ENCODE measurements at places on chromosomes 1 and 21. TPM values are rescaled to one million over a fixed set of nuclear protein-coding genes. Genes with fewer than 3 reads are reported as not detected.

- DNase-seq, result peak; percentile 76
Observed at GRCh38 chr1:8463144-8463927, 145.4 kb downstream of the SLC45A1 start.

- DNase-seq, result peak; percentile 40
Observed at GRCh38 chr21:37087188-37087587, 14.1 kb downstream of the TTC3 start.

DNA sequence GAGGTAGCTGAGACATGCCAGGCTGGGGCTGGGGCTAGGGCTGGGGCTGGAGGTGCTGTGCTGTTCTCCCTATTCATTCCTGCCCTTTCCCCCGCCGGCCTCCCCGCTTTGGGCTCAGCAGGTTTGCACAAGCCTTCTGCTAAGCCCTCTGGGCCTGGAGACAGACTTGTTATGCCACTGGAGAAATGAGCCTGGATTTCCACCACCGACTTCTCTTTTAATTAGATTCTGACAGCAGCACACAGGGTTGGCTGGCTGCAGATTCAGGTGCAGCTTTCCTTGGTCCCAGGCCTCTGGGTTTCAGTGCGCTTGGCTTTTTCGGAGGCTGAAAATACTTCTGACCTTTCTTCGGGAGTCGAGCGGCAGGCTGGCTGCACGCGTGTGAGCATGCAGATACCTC is 71.5 kb upstream of the ACTL8 start:
- no peak for DNase-seq

DNA sequence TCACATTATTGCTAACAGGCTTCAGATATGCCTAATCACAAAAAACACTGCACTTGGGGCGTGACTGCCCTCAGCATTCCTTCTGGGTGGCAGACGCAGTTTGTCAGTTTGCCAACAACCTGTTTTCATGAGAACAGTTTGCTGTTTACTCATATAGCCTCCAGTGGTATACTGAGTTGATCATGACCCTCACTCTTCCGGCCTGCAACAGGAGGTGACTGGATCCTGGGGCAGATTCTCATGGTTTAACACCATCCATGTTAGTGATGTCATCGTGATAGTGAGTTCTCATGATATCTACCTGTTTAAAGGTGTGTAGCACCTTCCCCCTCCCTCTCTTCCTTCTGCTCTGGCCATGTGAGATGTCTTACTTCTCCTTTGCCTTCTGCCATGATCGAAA is 555.2 kb downstream of the PLPP3 start:
- no peak for DNase-seq

DNA sequence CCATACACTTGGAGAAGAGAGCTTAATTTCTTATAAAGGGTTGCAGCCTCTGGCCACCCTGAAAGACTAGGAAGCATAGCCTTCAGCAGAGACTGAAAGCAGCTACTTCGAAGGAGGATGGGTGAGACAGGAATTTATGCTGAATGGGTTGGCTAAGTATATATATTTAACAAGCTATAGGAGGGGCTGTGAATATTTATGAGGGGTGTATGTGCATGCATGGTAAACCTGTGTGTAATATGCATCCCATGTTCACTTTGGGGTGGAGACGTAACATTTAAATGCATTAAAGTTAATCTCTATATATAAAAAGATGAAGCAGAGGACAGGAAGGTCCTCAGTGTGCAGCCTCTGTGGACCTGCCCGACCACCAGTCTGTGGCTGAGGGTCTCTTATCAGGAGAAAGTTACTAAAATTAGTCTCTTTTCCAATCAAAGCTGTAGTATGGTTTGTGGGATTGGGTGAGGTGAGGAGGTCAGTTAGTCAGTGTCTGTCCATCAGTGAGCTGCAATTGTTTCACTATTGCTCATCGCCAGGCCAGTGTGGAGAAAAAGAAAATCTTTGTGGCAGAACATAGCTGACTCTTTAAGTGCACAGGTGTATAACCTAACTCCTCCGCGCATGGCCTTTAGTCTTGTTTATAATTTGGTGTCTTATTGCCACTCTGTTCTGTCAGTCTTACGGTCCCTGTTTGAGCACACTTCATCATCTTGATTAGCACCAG is 35.4 kb upstream of the DSCAM start:
- DNase-seq, result no peak

DNA sequence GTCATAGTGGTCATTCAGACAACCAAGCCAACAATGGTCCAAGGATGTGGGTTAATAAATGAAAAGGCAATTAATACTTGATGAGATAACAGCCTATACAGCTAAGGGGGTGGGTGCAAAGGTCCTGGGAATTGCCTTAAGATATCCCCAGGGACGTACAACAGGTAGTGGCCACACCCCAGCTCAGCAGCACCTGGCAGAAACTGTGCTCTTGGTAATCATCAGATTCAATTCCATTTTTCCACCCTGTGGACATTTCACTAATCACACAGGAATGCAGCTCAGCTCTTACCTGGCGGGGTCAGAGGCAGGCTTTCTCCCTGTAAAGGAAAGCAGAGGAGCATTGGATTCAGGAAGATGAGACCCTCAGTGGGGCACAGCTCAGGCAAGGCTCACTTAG is 32.9 kb downstream of the FCRL5 start:
- no peak for DNase-seq

DNA sequence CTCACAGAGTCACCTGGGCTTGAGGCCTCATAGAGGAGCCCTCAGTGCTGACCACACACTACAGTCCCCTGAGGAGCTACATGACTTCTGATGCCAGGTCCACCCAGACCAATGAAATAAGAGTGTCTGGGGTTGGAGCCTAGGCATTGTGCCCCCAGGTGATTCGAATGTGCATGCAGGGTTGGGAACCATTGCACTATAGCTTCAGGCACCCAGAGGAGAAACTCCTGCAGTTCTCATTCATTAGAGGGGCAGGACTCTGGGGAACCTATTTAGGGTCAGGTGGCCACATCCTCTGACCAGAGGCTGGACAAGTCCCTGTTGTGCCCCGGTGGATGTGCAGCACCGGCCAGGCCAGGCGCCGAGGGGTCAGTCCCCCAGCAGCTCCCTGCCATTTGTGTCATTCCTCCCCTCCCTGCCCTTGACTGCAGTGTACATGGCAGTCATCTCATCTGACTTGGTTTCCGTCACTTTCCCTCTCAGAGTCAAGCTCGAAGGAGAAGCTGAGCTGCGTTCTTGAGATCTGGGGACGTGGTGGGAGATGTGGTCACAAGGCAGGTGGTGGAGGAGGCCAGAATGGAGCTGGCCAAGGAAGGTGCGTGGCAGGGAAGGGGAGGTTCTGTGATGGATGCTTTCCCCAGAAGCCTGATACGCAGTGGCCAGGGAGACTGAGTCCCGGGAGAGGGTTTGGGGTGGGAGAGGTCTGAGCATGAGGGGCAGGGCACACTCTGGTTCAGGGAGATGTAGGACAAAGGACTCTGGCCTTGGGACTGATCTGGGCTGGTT is 6.4 kb downstream of the CLDN19 start:
- DNase-seq, result no peak

GRCh38 chr1:153364766-153365666 is 7.4 kb downstream of the S100A9 start:
- DNase-seq, result no peak

- DNase-seq, result no peak
Observed at GRCh38 chr1:219444474-219444873, 168.4 kb downstream of the ZC3H11B start.

DNA sequence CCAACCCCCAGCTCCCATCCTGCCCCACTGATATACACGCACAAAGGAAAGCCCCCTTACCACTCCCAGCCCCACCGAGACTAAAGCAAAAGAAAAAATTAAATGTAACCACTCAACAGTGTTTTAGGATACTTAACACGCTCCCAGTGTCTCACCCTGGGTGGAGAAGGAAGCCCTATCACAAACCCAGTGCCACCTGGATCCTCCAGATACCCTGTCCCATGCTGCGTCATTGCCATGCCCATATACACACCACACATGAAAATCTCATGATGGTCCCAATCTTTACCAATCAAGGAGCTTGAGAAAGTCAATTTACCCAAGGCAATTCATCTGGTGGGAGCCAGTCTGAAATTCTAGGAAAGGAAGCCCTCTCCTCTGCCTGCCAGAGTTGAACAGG is 11.2 kb downstream of the KIAA1614 start:
- no peak for DNase-seq

GRCh38 chr1:98429965-98430443 is 231.5 kb upstream of the SNX7 start:
- DNase-seq, result peak; percentile 78

DNA sequence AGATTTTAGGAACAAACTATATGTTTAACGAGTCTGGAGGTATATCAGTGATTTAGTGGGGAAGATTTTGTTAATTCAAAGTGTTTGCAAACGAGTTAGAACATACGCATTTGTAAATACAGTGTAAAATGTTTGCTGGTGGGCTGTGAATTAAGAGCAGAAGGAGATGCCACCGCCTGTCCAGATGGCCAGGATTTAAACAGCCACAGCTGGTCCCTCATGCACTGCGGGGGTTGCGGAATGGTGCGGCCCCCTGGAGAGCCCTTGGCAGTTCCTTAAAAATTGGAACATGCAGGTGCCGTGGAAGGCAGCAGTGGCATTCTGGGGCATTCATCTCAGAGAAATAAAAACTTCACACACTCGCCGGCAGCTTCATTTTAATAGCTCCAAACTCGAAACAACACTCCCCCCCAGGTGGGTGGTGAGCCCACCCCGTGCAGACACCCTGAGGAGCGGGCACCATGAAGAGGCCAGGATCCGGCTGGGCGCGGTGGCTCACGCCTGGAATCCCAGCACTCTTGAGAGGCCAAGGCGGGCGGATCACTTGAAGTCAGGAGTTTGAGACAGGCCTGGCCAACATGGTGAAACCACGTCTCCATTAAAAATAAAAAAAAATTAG is 3.5 kb upstream of the C1orf159 start:
- no peak for DNase-seq

DNA sequence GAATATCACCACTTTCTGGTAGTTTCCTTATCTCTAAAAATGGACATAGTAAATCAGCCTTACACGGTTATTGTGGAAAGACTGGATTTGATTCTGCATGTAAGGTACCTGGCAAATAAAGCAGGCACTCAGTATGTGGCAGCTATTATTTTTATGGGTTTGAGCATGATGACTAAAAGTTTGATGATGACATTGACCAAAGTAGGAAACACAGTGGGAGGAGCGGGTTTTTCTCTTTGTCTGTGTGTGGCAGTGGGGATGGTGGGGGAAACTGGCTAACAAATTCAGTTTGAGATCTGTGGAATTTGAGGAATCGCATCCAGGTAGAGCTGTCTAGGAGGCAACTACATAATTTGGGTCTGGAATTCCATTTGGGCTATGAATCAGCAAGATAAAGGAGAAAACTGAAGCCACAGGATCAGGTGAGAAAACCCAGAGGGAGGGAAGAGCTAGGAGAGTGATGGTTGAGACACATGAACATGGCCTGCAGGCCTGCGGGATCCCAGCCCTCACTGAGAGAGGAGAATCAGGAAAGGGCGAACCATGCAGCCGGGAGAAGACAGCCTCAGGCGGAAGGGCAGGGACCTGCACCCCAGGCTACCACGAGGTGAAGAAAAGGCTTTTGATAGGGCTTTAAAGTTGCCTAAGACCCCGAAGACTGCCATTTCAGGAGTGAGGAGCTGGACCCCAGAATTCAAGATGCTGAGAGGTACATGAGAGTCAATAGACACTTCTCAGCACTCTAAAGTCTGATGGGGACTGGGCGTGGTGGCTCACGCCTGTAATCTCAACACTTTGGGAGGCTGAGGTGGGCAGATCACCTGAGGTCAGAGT is 52.2 kb downstream of the MEF2D start:
- no peak for DNase-seq

GRCh38 chr1:183609313-183609712 is 19.1 kb upstream of the NCF2 start:
- DNase-seq, result peak; percentile 72

- no peak for DNase-seq
Observed at GRCh38 chr1:65470766-65471165, 50.3 kb downstream of the LEPR start.

- no peak for DNase-seq
Observed at GRCh38 chr1:36651176-36651910, 168.6 kb upstream of the CSF3R start.

DNA sequence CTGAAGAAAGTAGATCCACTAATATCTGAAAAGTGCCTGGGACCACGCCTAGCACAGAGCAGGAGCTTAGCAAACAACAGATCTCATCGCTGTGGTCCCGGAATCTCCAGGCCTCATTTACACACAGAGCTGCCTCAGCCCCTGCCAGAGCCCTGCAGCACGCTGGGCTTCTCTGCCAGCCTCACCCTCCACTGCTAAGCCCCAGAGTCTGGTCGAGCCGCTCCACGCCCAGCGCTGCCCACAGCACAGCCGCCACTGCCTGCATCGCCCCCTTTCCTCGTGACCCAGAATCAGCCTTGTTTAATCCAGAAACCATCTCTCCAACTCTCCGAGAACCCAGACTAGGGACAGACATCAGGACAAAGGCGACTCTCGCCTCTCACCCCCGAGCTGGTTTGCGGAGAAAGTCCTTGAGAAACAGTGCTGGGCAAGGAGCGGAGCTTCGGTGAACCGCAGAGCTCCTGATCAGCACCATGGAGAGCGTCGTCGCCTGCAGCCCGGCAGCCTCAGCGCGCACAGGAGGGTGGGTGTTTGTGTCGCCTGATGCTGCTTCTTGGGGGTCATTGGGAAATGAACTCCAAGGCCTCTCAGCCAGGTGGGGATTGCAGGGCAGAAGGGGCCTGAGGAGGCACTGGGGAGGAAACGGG is 145.1 kb downstream of the NPHP4 start:
- DNase-seq, result no peak

- DNase-seq, result no peak
Observed at GRCh38 chr1:2378441-2378851, 12.9 kb downstream of the MORN1 start.

DNA sequence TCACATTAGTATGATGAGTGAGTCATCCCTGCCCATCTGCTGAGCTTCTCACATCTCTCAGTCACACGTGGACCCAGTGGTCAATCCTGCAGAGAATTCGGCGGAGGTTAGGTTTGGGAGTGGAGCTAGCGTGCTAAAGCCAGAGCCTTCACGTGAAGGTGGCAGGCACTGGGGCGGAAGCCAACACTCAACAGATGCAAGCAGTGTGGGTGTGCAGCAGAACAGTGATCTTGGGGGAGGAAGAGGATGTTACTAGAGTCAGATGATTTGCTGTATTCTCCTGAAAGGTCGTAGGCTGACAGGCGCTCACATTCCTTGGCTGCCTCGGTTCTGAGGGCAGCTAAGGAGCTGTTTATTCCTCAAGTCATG is 6.7 kb downstream of the C1orf115 start:
- DNase-seq, result no peak

GRCh38 chr1:186297439-186298045 is 77.5 kb downstream of the TPR start:
- no peak for DNase-seq

- no peak for DNase-seq
Observed at GRCh38 chr1:177172866-177173265, 2.1 kb downstream of the BRINP2 start.

FGR gene
- total RNA-seq, result not detected

SGIP1 gene
- not detected for total RNA-seq

TLR5 gene
- total RNA-seq, result 0.38 TPM

BNIPL gene
- total RNA-seq, result 0.18 TPM

SAMD11 gene
- 0.10 TPM for total RNA-seq

F3 gene
- 5.5 TPM for total RNA-seq

BACH1 gene
- total RNA-seq, result 13.2 TPM

ATP6V1G3 gene
- total RNA-seq, result not detected

EFNA1 gene
- total RNA-seq, result 49.8 TPM

Data from HT-29 (cell line).